Endothelial cell of umbilical vein (primary cell): ENCODE measurements at places on chromosomes 1 and 21. TPM values are rescaled to one million over a fixed set of nuclear protein-coding genes. Genes with fewer than 3 reads are reported as not detected.

NFIA gene
- 41.3 and 47.0 TPM in 2 replicates for total RNA-seq

RCAN3 gene
- 2.7 and 5.1 TPM in 2 replicates for total RNA-seq

ANKRD34A gene
- total RNA-seq, result 0.24 and 0.60 TPM in 2 replicates

GPR161 gene
- 34.8 and 36.5 TPM in 2 replicates for total RNA-seq

ACTA1 gene
- total RNA-seq, result 0.22 TPM in 1 of 2 replicates, not detected in the other

DISP3 gene
- 0.49 and 0.51 TPM in 2 replicates for total RNA-seq

LAMC1 gene
- 202 and 216 TPM in 2 replicates for total RNA-seq

CNIH3 gene
- 1.0 and 2.5 TPM in 2 replicates for total RNA-seq

PARP1 gene
- 133 and 136 TPM in 2 replicates for total RNA-seq

PLA2G2D gene
- not detected in 2 replicates for total RNA-seq

MAP10 gene
- total RNA-seq, result 1.9 and 2.0 TPM in 2 replicates

SLAMF9 gene
- total RNA-seq, result not detected in 2 replicates

SMYD3 gene
- total RNA-seq, result 27.6 and 32.1 TPM in 2 replicates

TIE1 gene
- total RNA-seq, result 562 and 620 TPM in 2 replicates

ACAP3 gene
- 39.0 and 43.0 TPM in 2 replicates for total RNA-seq

PDC gene
- total RNA-seq, result not detected in 2 replicates

KIF21B gene
- 4.4 and 4.7 TPM in 2 replicates for total RNA-seq

MANEAL gene
- total RNA-seq, result 0.66 and 0.92 TPM in 2 replicates

CRTC2 gene
- total RNA-seq, result 39.0 and 42.2 TPM in 2 replicates

KIAA0040 gene
- 10.9 and 21.5 TPM in 2 replicates for total RNA-seq

KCNE1 gene
- 0.38 and 0.53 TPM in 2 replicates for total RNA-seq

TMIGD3 gene
- 0.49 TPM in 1 of 2 replicates, not detected in the other for total RNA-seq

CFHR1 gene
- total RNA-seq, result not detected in 2 replicates

CD101 gene
- 0.30 and 0.97 TPM in 2 replicates for total RNA-seq

SELE gene
- total RNA-seq, result 1.8 and 4.7 TPM in 2 replicates

TMEM50B gene
- 29.3 and 29.7 TPM in 2 replicates for total RNA-seq

FMO2 gene
- total RNA-seq, result not detected in 2 replicates

NPPA gene
- not detected in 2 replicates for total RNA-seq

FCRL1 gene
- total RNA-seq, result not detected in 2 replicates

PPIE gene
- 42.6 and 44.4 TPM in 2 replicates for total RNA-seq

SEMA4A gene
- total RNA-seq, result 1.5 and 1.6 TPM in 2 replicates

ARHGAP30 gene
- not detected in 2 replicates for total RNA-seq

FCRL2 gene
- total RNA-seq, result not detected in 2 replicates

LORICRIN gene
- total RNA-seq, result not detected in 2 replicates

KLHDC7A gene
- not detected in 2 replicates for total RNA-seq

ASAP3 gene
- 14.2 and 15.5 TPM in 2 replicates for total RNA-seq

PTGS2 gene
- 21.6 and 24.1 TPM in 2 replicates for total RNA-seq

HSD3B2 gene
- total RNA-seq, result not detected in 2 replicates

FASLG gene
- not detected in 2 replicates for total RNA-seq

TNFRSF8 gene
- total RNA-seq, result not detected in 2 replicates

ZNF593OS gene
- not detected in 2 replicates for total RNA-seq

OR2T33 gene
- not detected in 2 replicates for total RNA-seq
